ENCODE measurements at places on chromosomes 2 and 18.

- DNase-seq, result no peak
Observed at GRCh38 chr2:167987026-167987425, 260.4 kb downstream of the STK39 start.

GRCh38 chr2:223199531-223200515, 147.8 kb downstream of the KCNE4 start:
- DNase-seq, result no peak

DNA sequence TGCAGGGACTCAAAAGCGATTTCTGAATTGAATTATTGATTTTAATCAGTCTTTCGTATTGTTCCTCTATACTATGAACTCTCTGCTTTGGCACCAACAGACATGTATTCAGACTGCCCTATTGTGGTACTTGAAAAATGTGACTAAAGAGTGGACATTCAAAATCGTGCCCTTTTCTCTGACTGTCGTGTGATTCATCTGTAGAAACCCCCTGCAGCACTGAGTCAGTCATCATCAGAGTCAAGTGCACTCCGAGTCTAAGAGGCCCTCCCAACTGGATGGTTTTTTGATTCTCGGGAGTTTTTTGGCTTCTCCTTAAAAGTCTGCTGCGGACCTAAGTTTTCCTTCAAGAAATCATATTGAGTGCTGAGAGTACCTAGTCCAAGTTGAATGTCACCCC, 96.4 kb upstream of the FOSL2 start:
- no peak for DNase-seq

DNA sequence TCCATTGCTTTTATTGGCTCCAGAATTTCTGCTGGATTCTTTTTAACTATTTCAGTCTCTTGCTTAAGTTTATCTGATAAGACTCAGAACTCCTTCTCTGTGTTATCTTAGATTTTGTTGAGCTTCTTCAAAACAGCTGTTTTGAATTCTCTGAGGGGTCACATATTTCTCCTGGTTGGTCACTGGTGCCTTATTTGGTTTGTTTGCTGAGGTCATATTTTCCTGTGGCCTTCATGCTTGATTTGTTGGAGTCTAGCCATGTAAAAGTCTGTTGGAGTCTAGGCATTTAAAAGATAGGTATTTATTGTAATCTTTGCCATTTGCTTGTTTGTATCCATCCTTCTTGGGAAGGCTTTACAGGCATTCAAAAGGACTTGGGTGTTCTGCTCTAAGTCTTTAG, 398.7 kb downstream of the DSEL start:
- DNase-seq, result no peak

GRCh38 chr2:128941751-128942150, 623.1 kb upstream of the HS6ST1 start:
- no peak for DNase-seq

DNA sequence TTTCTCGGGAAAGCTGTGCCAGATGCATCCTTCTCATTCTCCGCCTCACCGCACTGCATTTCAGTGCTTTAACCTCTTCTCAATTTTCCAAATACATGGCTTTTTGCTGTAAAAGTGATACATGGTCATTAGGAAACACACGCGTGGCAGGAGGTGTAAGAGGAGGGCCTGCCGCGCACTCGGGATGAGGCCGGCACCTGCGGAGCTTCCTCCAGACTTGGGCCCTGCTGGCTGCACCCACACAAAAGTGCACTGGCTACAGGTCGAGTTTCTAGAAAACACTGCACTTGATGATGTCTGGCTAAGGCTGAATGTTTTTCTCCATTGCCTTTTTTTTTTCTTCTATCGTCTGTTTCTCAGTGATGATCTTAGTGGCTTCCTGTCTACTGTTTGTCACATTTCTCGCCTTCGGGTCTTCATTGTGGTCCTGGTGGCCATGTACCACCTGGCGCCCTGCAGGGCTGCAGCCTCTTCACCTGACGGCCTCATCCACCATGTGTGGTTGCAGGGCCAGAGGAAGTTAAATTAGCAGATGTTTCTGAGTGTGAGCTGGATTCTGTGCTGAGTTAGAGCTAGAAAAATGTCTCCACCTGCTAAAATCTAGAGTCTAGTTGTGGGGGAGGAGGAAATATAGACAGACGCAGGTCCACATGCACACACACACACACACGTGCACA, 7.6 kb downstream of the KCNG2 start:
- no peak for DNase-seq

- no peak for DNase-seq
Observed at GRCh38 chr2:53129851-53130250, 637.8 kb upstream of the CHAC2 start.

DNA sequence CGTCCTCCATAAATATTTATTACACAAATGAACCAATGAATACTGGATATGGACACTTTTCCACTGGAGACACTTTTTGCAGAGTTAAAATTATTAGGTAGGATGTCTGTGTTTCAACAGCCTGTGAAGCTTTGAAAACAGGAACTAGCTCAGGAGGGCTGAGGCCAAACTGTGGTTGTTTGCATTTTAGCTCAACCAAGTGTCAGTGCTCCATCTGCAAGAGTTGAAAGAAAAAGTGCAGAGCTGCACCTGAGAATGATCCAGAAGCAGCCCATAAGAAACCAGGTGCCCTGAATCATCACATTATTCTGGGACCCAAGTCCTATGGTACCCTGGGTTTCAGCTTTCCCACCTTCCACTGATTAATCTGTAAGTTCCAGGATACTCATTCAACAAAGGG, 180.4 kb downstream of the TRIB2 start:
- no peak for DNase-seq

DNA sequence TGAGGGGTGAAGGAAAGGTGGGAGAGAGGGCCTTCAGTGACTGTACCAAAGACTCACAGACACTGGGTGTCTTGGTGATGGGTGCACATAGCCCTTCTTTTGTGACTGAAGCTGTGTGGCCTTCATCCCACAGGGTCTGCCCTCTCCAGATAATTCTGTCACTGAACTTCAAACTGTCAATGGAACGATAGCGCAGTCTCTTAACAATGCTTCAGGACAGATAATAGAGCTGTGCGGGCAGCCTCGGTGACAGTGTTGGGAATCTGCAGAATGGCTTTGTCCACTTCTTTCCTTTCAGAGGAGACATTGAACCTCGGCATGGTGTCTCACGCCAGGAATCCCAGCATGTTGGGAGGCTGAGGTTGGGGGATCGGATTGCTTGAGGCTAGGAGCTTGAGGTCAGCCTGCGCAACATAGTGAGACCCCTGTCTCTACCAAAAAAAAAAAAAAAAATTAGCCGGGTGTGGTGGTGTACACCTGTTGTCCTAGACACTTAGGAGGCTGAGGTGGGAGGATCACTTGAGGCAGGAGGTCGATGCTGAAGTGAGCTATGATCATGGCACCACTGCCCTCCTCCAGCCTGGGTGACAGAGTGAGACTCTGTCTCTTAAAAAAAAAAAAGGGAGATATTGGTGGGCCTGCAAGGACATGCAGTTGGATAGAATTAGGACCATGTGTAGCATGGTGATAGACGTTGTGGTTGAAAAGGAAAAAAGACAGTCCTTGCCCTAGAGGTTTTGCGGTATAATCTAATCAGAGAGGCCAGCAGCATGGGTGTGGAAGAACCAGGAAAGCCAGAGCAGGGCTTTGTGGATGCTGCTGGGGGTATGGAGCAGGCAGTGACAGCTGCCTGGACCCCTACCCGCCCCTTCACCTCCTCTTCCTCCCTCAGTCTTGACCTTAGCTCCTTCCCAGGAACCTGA, 91.4 kb downstream of the LDLRAD4 start:
- no peak for DNase-seq

DNA sequence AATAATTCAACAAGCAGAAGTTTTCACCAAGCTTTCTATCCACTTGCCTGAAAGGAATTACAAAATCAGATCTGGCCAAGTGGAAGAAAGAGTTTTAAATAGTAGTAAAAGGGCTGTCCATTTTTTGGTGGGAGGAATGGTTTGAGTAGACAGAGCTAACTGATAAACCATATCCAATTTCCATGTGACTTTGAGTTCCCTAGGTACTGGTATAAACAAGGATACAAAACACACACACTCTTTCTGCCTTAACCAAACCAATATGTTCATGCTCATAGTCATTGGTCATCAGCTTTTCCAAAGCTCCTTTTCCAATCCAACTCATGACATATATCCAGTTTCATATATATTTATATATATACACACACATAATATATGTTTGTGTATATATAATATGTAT, 49.5 kb upstream of the REL start:
- no peak for DNase-seq

DNA sequence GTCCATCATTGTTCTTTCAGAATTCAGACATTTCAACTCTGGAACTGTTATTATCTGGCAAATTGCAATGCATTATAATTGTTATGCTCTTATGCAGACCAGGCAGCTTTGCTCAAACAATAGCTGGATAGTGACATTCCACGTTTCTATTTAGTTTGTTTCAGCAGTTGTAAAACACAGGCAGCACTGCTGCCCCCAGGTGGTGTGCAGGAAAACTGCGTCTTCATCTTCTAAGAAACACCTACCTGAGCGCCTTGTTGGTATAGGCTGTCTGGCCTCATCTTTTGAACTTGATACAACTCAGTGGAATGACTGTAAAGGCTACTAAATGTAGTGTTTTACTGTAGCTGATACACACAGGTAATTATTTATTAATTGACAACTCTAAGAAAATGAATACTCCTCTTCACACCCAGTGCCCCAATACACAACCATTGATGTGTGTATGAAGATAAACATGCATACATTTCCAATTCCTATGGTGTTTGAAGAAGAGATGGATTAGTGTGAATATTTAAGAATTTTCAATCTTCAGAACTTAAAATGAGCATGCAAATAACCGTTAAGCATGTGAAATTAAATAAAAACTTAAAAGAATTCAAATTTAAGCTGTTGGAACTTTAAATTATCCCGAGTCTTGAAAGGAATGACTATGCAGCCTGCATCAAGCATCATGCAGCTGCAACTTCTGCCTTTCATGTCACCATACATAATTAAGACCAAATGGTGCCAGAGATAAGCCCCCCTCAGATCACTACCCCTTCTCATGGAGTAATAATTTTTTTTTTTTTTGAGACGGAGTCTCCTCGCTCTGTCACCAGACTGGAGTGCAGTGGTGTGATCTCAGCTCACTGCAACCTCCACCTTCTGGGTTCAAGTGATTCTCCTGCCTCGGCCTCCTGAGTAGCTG, 85.6 kb downstream of the CD8B2 start:
- DNase-seq, result no peak

- DNase-seq, result no peak
Observed at GRCh38 chr2:172996387-172996961, 79.2 kb upstream of the MAP3K20 start.

GRCh38 chr2:221088506-221088905, 483.6 kb downstream of the EPHA4 start:
- no peak for DNase-seq

DNA sequence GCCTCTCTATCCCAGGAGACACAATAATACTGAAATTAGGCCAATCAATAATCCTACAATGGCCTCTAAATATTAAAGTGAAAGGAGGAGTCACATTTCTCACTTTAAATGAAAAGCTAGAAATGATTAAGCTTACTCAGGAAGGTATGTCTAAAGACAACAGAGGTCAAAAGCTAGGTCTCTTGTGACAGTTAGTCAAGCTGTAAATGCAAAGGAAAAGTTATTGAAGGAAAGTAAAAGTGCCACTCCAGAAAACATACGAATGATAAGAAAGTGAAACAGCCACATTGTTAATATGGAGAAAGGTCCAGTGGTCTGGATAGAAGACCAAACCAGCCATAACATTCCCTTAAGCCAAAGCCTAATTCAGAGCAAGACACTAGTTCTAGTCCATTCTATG, 9.5 kb downstream of the SESTD1 start:
- DNase-seq, result no peak

DNA sequence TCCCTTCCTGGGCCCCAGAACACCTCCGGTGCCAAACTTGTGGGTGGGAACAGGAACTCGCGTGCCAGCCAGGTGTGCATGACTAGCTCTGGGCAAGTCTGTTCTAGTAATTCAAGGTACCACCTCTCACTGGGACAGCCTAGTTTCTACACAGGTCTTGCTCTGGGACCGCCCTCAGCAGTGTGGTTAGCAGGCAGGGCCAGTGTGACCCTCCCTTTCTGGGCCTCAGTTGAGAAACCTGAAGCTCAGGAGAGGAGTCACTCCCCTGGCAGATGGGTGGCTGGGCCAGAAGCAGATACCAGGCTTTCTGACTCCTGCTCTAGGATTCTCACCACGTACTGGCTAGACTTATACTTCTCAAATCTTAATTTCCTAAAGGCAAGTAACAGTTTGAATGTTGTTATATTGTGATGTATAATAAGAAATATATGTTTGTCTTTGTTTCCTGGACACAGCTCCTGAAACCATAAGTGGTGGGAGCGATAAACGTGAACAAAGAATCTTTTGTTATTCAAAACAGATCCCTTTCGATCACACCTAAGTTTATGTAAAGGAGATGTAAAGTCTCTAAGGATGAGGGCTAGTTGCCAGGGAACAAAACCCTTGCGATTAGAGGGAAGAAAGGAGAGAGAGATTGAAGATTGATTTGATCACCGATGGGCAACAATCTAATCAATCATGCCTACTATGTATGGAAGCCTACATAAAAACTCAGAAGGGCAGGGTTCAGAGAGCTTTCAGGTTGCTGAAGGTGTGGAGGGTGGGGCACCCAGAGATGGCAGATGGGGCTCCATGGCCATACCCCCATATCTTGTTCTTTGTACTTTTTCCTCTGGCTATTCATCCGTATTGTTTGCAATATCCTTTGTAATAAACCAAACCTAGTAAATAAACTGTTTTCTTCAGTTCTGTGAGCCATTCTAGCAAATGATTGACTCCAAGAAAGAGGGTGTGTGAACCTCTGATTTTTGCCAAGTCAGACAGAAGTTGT, 952 bp upstream of the UGT1A6 start:
- DNase-seq, result no peak

- DNase-seq, result no peak
Observed at GRCh38 chr2:241315879-241316631, at the start of gene SEPTIN2. Gene SEPTIN2, plus strand, starts transcription at chr2:241315925. Its CDS starts 8,308 bp downstream, at chr2:241324233.

DNA sequence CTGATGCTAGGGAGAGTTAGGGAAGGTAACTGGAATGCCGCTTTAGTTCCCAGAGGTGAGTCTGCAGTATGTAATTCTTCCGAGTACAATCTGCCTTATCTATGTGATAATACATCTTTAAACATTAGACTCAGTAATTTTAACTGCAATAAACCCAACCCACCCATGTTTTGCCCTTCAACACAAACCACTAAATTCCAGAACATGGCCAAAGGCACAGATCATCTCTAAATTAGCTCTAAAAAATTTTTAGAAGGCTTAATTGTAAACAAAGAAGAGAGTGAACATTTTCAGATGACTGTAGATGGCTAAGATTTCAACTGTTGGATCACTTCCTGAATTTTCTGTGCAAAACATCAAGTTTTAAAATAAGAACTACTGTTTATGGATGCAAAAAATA, 488.7 kb upstream of the ID2 start:
- DNase-seq, result no peak

- DNase-seq, result no peak
Observed at GRCh38 chr2:219954331-219954730, 326.9 kb downstream of the SLC4A3 start.

GRCh38 chr2:106537791-106538191, 50.6 kb downstream of the CD8B2 start:
- DNase-seq, result no peak

DNA sequence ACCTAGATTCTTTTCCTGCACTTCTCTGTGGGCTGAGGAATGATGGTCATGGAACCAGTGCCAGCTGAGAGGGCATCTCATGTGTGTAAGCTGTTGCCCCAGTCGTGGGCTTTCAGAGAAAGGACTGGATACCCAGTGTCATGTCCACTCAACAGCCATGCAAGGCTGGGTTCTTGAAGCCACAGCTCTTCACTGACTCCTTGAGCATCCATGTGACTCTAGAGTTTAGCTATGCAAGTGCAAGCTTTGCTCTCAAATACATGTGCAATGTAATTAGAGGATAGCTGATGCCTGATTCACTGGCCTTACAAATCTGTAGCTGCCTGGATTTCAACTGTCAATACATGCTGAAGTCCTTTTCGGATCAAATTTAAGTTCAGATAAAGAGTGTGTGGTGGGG, 46.8 kb upstream of the EML6 start:
- DNase-seq, result no peak
